Renal cortical epithelial cell (primary cell): ENCODE measurements at places on chromosomes 11 and 22. TPM values are rescaled to one million over a fixed set of nuclear protein-coding genes. Genes with fewer than 3 reads are reported as not detected.
A peak's percentile ranks its signal among the peaks of the same experiment; 100 is the strongest.

DNA sequence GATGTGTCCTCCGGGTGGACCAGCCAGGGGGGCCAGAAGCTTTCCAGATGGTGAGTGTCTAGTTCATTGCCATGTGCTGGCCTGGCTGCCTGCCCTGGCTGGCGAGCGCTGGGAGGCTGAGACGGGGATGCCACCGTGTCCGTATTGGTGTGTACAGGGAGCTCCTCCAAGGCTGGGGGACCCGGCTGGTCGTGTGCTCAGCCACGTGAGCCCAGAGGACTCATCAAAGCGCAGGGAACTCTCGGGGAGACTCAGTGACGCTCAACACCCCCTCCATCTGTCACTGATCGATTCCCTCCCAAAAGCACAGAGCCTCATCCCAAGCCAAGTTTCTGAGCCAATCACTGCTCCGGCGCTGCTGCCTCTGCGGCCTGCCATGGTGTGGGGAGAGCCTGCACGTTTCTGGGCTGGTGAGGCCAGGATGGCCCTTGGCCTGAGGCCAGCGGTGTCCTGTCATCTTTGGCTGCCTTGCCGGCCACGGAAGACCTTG lies 423.7 kb downstream of the SHANK2 start:
- DNase-seq = no peak

DNA sequence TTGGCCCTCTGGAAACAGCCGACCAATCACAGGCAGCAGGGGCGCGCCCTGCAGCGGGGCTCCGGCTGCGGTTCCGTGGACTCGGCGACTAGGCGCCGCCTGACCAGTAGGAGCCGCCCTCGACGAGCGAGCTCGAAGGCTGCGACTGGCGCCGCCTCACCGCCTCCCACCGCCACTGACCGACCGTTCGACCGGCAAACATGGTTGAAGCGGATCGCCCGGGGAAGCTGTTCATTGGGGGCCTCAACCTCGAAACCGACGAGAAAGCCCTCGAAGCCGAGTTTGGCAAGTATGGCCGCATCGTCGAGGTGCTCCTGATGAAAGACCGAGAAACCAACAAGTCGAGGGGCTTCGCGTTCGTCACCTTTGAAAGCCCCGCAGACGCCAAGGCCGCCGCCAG lies at the start of gene RBMXL2:
Gene RBMXL2 (plus strand): TSS at position 78 of the 400 bp plus-strand sequence. CDS start 123 bp downstream, at position 201.
- DNase-seq = no peak

GRCh38 chr22:36687516-36687915 lies 16.0 kb downstream of the CACNG2 start:
- DNase-seq = no peak

- no peak for DNase-seq
Measured at GRCh38 chr22:48334971-48335370, 1492.7 kb downstream of the BRD1 start.

DNA sequence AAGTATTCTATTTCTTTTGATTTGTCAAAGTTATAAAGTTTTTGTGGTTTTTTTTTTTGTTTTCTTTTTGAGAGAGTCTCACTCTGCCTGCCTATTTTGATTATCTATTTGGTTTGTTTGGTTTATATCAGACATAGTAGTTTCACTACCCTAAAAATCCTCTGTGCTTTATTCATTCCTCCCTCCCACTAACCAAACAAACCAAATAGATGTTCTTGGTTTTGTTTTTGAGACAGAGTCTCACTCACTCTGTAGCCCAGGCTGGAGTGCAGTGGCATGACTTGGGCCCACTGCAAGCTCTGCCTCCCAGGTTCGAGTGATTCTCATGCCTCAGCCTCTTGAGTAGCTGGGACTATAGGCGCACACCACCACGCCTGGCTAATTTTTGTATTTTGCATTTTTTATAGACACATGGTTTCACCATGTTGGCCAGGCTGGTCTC lies 67.9 kb downstream of the ENTHD1 start:
- DNase-seq = no peak

DNA sequence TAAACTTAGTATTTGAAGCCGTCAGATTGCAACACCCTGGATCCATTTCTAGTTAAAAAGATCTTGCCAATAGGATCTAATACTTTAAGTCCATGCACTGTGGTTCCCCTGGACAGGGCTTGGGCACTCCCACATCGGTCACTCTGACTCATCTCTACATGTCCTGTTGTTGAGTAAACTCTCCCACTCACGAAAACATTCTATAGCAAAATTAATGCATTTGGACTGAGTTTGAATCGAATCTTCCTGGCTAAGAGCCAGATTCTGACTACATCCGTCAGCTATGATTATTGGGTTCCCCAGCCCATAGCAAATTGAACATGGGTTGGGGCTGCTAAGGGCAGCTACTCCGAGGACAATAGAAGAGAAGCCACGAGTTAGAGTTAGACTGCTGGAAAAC lies 182.1 kb upstream of the SORL1-AS1 start:
- DNase-seq = peak; percentile 55

DNA sequence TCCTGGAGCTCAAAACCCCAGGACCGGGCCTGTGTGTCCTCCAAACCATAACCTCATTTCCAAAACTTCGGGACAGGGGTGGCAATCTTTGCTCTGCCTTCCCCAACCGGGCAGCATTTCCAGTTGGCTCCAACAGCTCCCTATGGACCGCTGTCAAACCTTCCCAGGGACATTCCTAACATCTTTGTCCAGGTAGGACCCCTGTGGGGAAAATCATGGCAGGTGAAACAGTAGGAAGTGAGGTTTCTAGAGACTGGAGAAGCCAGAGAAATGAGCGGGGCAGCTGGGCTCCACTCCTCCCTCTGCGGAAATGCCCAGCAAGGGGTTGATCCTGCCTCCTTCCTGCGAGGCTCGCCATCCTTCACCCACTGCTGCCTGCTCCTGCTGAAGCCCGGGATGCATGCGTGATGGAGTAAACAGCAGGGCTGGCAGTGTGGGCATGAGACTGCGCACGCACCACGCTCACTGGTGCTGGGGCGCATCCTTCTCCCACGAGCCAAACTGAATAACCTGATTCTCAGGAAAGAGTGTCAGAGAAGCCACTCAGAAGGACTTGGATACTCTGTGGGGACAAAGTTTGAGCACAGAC lies 136.4 kb downstream of the BUD13 start:
- DNase-seq = no peak

- DNase-seq = no peak
Measured at GRCh38 chr11:56885177-56885576, 103.5 kb upstream of the OR5AK2 start.

DNA sequence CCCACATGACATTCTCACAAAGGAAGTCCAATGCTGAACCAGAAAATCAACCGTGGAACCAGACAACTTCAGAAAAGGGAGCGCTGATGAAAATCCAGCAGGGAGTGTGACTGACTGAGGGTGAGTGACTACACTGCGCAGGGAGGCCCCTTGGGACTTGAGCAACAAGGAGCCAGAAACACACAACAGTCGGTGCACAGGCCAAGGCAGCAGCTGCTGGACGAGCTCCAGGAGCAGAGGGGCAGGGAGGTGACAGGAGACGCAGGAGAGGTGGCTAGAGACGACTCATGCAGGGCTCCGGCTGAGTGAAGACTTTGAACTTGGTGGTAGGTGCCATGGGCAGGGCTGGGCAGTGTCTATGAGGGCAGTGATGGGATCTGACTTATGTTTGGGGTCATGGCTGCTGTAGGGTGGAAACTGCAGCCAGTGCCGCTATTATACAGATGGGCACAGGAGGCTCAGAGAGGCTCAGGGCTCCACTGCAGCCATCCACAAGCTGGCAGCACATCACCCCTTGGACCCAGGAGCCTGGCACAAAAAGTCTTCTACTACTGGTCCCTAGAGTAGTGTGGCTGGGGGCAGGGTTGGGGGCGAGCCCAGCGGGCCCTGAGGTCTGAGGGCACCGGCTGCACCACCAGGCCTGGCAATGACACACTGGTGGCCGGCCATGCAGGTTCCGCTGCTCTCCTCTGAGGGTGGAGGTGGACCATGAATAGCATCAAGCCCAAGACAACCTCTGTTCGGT lies 10.3 kb upstream of the FADD start:
- DNase-seq = no peak

- no peak for DNase-seq
Measured at GRCh38 chr11:132943706-132944568, 588.4 kb downstream of the OPCML start.

DNA sequence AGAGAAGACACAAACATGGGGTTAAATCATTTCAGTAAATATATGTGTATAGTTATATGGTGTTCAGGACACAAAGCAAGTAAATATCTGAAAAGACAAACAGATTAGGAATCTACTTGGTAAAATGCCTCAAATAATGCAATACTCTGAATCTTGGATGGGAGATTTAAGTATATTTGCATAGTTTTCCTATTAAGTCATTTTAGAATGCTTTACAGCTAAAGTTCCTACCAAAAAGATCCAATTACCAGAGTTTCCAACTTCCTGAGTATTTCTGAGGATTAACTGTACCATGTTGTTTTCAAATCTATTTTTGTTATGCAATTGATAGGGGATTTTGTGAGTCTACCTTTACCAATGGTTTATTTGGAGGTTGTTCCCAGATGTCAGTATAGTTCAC lies 424.4 kb upstream of the CCDC179 start:
- DNase-seq = no peak

The OR4A16 gene
- total RNA-seq = not detected in 2 replicates

The RASD2 gene
- total RNA-seq = 0.35 and 3.0 TPM in 2 replicates

The MYEOV gene
- 0.25 and 13.5 TPM in 2 replicates for total RNA-seq
